ENCODE measurements at places on chromosomes 16 and 17. TPM values are rescaled to one million over a fixed set of nuclear protein-coding genes. Genes with fewer than 3 reads are reported as not detected.

Gene CDH13
- total RNA-seq, result 75.4 TPM

Gene CDH11
- total RNA-seq, result 59.1 TPM

Gene TRAPPC2L
- total RNA-seq, result 33.0 TPM

Gene GOSR1
- 25.2 TPM for total RNA-seq

Gene TBC1D3E
- total RNA-seq, result not detected

- no peak overlapping the region for H3K4me3 ChIP-seq
- no peaks in the 10 kb centered on the region for H3K27me3 ChIP-seq
- no peaks in the 10 kb centered on the region for H3K4me1 ChIP-seq
- DNase-seq, result no peak
- no peak overlapping the region for H3K27ac ChIP-seq
- H3K36me3 ChIP-seq, result no peaks in the 10 kb centered on the region
Measured at GRCh38 chr17:80811181-80812105, 180.2 kb upstream of the CHMP6 start.

DNA sequence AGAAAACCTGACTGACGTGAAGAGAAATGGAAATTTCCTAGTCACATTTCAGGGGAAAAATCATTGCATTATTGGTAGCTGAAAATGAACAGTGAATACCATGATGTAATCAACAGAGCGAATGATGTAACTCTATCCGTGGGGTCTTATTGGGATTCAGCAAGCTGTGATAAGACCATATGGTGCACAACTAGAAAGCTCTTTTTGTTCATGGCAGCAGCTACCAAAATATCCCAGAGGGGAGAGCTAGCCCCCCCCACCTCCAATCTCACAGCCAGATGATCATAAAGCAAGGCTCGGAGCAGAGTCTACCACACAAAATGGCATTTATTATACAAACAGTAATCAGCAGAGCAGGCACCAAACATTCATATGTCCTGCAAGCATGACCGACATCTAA, 22.2 kb upstream of the DNAH17 start:
- no peak for DNase-seq
- H3K4me1 ChIP-seq, result no peaks in the 10 kb centered on the region
- H3K4me3 ChIP-seq, result no peak overlapping the region
- H3K27ac ChIP-seq, result no peak overlapping the region
